Activated CD4-positive, alpha-beta T cell treated with anti-CD3 and anti-CD28 coated beads, Interleukin-2, amount 50 U/mL, for 1 hour (primary cell): ENCODE measurements at places on chromosomes 11 and 22.

DNA sequence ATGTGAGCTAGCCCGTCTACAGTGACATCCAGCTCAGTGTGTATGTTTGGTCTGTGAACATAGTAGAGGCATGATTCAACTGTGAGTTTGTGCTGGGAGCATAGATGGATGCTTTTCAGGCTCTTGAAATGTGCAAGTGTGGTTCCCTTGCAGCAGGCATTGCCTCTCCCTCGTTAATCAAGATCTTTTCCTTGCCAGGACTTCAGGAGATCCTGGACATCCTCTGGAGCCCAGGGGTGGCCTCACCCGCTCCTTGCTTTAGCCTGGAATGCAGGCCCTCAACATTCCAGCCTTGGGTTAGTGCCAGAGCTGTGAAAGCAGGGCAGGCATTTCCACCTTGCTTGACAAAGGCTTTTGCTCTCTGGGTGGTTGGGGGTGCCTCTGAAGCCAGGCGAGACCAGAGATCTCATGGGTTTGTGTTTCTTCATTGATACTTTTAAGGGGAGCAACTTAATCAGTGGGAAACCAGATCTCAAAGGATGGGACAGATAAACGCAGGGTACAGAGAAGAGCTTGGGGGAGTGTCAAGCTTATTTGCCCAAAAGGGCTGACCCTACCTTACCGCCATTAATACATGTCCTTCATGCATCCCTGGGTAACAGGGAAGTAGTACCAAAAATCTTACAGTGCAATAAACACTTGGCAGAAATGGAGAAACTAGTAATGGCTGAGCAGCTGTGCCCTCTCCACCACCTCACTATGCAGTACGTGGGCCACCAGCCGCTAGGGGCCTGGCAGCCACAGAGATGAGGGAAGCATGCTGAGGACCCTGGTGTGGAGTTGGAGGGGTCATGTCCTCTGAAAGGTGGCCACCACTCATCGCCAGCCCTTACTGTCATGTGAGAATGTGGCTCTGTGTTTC is 72.1 kb downstream of the PTPRJ start:
- DNase-seq: no peak

- no peak for DNase-seq
Measured at GRCh38 chr11:93340223-93340622, 9.7 kb downstream of the DEUP1 start.

GRCh38 chr11:113923572-113923971 is 19.0 kb downstream of the HTR3B start:
- no peak for DNase-seq

GRCh38 chr22:41966607-41967240 is 2.5 kb upstream of the SEPTIN3 start:
- DNase-seq: peak; percentile 16

DNA sequence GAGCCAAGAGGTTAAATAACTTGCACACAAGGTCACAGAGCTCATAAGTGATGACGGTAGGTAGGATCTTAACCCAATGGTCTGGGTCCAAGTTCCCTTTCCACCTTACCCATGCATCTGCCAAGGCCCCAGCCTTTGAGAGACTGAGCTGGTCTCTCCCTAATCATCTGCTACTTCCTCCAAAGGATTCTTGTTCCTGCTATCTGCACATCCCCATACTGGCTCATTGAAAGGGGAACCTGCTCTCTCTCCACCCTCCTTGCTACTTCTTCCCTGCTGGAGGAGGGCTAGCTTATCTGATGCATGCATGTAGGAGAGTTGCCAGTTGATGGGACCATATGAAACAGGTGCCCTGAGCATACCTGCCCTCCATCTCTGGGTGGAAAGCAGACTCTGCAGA is 47.7 kb downstream of the COMMD9 start:
- DNase-seq: no peak
